ENCODE measurements at places on chromosomes 6 and 20. TPM values are rescaled to one million over a fixed set of nuclear protein-coding genes. Genes with fewer than 3 reads are reported as not detected.

GRCh38 chr6:90297115-90297866 is 648 bp upstream of the BACH2 start:
- DNase-seq, result peak; percentile 65
- H3K4me1 ChIP-seq, result peaks cover 9% of the 10 kb centered on the region
- H3K36me3 ChIP-seq, result no peaks in the 10 kb centered on the region
- peak overlapping the region; percentile 65 for H3K4me3 ChIP-seq

Gene DZANK1
- total RNA-seq, result 2.7 TPM

- H3K4me3 ChIP-seq, result no peak overlapping the region
- H3K4me1 ChIP-seq, result no peaks in the 10 kb centered on the region
- H3K36me3 ChIP-seq, result no peaks in the 10 kb centered on the region
- H3K27ac ChIP-seq, result no peak overlapping the region
- no peaks in the 10 kb centered on the region for H3K27me3 ChIP-seq
- DNase-seq, result no peak
Observed at GRCh38 chr20:54044156-54044555, 26.2 kb downstream of the BCAS1 start.

DNA sequence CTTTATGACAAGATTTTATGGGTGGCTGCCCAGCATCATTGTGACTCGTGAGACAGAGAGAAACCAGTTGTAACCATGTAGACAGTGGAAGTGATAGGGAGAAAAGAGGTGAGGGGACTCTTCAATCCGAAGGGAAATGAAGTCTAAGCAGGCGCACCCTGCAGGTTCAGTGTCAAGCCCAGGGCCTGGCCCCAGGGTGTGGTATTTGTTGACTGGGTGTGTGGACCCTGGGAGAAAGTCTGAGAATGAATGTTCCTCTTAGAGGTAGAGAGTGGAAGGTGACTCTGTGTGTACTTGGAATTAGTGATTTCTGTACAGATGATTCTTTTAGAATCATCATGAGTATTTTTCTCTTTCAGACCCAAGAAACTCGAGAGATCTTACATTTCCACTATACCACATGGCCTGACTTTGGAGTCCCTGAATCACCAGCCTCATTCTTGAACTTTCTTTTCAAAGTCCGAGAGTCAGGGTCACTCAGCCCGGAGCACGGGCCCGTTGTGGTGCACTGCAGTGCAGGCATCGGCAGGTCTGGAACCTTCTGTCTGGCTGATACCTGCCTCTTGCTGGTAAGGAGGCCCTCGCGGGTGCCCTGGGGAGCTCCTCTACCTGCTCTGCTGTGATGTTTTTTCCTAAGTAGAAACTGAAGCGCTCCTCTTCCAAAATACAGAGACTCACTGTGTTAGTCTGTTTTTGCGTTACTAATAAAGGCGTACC is 68.0 kb downstream of the PTPN1 start:
- H3K27ac ChIP-seq, result no peak overlapping the region
- no peak overlapping the region for H3K4me3 ChIP-seq
- H3K4me1 ChIP-seq, result peaks cover 23% of the 10 kb centered on the region
- no peaks in the 10 kb centered on the region for H3K27me3 ChIP-seq
- no peak for DNase-seq

GRCh38 chr6:37860226-37860839 is 40.8 kb downstream of the ZFAND3 start:
- H3K4me3 ChIP-seq, result no peak overlapping the region
- H3K36me3 ChIP-seq, result no peaks in the 10 kb centered on the region
- no peaks in the 10 kb centered on the region for H3K27me3 ChIP-seq
- no peak overlapping the region for H3K27ac ChIP-seq

- peak overlapping the region; percentile 71 for H3K4me3 ChIP-seq
- no peak for DNase-seq
- H3K4me1 ChIP-seq, result peaks cover 7% of the 10 kb centered on the region
- peak overlapping the region; percentile 83 for H3K27ac ChIP-seq
- H3K27me3 ChIP-seq, result no peaks in the 10 kb centered on the region
Observed at GRCh38 chr6:57173056-57173885, 1.1 kb downstream of the BAG2 start.

- H3K4me3 ChIP-seq, result no peak overlapping the region
- H3K4me1 ChIP-seq, result no peaks in the 10 kb centered on the region
- H3K27me3 ChIP-seq, result no peaks in the 10 kb centered on the region
- no peak for DNase-seq
Observed at GRCh38 chr20:1164871-1165270, 19.9 kb downstream of the TMEM74B start.

GRCh38 chr6:63940056-63940455 is 304.5 kb downstream of the PHF3 start:
- H3K4me1 ChIP-seq, result no peaks in the 10 kb centered on the region
- no peaks in the 10 kb centered on the region for H3K36me3 ChIP-seq
- H3K4me3 ChIP-seq, result no peak overlapping the region
- no peak overlapping the region for H3K27ac ChIP-seq

Measured in upper lobe of right lung (tissue), 1 donor.